ENCODE measurements at places on chromosomes 6 and 20.

GRCh38 chr6:32117461-32117860 lies 8.3 kb upstream of the TNXB start:
- H3K4me1 ChIP-seq, result no peaks in the 10 kb centered on the region
- peaks cover 22% of the 10 kb centered on the region for H3K36me3 ChIP-seq
- no peaks in the 10 kb centered on the region for H3K27me3 ChIP-seq
- no peak overlapping the region for H3K27ac ChIP-seq
- no peak for DNase-seq
- no peak overlapping the region for H3K4me3 ChIP-seq

DNA sequence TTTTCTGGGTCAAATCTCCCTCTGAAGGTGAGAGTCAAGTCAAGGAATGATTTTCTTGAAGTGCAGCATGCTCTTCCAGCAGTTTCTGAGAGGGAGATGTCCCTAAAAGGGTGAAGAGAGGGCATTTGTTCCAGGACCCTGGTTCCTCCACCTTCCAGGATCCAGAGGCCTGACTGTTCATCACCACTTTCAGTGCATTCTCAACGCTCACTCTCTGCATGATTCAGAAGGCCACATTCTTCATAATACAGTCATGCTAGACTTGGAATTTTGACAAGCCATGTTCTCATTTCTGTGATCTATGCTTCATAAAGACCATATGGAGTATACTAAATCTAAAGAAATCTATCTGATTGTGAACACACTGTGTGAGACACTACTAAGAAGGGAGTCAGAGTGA lies 85.1 kb downstream of the PDE7B start:
- H3K4me1 ChIP-seq, result no peaks in the 10 kb centered on the region
- DNase-seq, result no peak
- H3K27ac ChIP-seq, result no peak overlapping the region
- H3K4me3 ChIP-seq, result no peak overlapping the region
- H3K27me3 ChIP-seq, result no peaks in the 10 kb centered on the region

GRCh38 chr20:61701802-61702201 lies 363.9 kb downstream of the TAF4 start:
- no peak overlapping the region for H3K4me3 ChIP-seq
- H3K36me3 ChIP-seq, result no peaks in the 10 kb centered on the region
- DNase-seq, result no peak
- no peaks in the 10 kb centered on the region for H3K27me3 ChIP-seq

- H3K4me1 ChIP-seq, result no peaks in the 10 kb centered on the region
- peaks cover 3% of the 10 kb centered on the region for H3K36me3 ChIP-seq
- H3K27me3 ChIP-seq, result no peaks in the 10 kb centered on the region
- H3K4me3 ChIP-seq, result no peak overlapping the region
- no peak overlapping the region for H3K27ac ChIP-seq
These were observed 87.6 kb upstream of the EMILIN3 start for GRCh38 chr20:41454250-41454649.

DNA sequence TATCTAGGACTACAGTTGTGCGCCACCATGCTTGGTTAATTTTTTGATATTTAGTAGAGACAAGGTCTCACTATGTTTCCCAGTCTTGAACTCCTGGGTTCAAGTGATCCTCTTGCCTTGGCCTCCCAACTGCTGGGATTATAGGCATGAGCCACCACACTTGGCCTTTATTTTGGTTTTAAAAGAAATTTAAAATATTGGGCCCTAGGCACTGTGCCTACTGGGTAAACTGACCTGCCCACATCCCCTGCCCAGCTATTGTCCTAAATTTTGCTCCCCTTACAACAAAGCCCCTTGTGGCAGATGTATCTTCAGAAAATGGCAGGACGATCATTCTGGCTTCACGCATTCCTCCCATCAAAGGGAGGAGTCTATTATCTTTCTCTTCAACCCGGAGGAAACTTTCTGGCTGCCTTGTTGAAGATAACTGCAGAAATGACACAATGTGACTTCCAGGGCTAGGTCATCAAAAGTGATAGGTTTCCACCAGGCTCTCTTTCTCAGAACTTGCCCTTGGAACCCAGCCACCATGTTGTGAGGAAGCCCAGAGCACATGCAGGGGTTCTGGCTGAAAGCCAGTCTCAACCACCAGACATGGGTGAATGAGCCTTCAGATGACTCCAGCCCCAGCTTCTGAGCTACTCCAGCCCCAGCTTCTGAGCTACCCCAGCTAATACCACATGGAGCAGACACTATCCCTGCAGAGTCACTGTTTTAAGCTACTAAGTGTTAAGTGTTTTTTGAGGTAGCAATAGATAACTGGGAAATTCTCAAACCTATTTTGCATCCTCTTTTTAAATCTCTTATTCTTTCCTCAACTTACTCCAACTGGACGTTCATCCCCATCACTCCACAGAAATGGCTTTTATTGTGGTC lies 4.6 kb upstream of the GUCA1B start:
- no peak overlapping the region for H3K27ac ChIP-seq
- H3K36me3 ChIP-seq, result no peaks in the 10 kb centered on the region
- H3K27me3 ChIP-seq, result no peaks in the 10 kb centered on the region

All from pancreas (tissue), 10 donors.